M059J (cell line): ENCODE measurements at places on chromosomes 3 and 15.
A peak's percentile ranks its signal among the peaks of the same experiment; 100 is the strongest.

GRCh38 chr3:126832933-126833332, 128.9 kb downstream of the CHCHD6 start:
- DNase-seq = no peak

DNA sequence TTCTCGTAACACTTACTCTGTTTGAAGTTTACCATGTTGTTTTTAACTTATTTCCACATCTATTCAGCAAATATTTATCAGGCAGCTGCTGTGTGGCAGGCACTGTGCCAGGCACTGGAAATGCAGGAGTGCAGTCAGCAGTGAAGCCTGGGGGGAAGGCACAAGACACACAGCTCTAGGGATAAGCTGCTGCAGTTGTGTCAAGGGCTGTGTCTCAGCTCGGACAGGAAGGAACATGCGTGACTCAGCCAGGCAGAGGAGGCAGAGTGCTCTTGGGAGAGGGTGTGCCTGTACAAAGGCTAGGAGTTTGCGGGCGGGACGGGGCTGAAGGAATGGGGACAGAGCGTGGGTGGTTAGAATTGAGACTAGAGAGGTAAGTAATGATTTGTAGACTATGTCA, 24.7 kb downstream of the LYSMD4 start:
- DNase-seq = peak; percentile 78

DNA sequence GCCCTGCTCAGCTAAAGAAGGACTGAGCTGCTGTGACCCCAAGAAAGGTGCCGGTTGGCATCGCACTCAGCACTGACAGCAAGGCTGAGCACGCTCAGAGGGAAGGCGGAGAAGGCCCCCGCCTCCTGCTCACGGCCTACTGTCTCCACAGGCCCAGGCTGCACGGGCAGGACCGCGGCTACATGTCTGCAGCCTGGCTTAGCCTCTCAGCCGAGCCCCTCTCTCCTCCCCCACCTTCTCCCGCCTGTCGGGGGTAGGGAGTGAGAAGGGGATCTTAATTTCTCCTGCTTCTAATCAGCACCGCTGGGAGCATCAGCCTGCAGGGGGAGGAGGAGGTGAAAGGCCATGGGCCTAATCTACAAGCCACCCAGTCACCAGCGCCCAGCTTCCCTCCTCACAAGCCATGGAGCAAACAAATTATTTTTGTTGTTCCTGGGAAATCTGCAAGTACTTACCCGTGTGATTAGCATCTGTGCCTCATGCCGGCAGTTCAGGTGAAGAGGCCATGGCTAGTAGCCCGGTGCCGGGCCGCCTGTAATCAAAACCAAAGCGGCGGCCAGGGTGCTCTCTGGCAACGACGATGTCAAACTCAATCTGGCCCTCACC, 68.1 kb downstream of the EPHB3 start:
- no peak for DNase-seq

- no peak for DNase-seq
Measured at GRCh38 chr3:122973893-122974615, 53.5 kb downstream of the SEMA5B start.

DNA sequence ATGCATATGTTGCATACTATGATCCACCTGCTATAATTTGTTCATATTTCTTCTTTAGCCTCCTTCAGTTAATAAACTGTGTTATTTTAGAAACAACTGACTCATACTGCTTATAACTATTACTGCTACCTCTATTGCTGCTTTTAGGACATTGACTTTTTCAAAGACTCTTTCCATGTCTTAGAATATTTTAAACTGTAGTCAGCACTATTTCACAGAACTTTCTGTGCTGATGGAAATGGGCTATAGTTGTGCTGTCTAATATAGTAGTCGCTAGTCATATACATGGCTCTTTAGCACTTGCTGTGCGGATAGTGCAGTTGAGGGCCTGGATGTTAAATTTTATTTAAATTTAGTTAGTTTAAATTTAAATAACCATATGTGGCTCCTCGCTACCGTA, 55.6 kb downstream of the NEK11 start:
- DNase-seq = no peak

- DNase-seq = peak; percentile 11
Measured at GRCh38 chr3:69288161-69288895, 97.6 kb downstream of the FRMD4B start.

DNA sequence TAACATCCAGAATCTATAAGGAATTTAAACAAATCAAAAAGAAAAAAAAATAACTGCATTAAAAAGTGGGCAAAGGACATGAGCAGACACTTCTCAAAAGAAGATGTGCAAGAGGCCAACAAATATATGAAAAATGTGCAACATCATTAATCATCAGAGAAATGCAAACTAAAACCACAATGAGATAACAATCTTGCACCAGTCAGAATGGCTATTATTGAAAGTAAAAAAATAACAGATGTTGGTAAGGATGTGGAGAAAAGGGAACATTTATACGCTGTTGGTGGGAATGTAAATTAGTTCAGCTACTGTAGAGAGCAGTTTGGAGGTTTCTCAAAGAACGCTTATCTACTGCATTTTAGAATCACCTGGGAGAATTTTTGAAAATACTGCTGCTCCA, 186.1 kb downstream of the OTOL1 start:
- no peak for DNase-seq

GRCh38 chr3:124174476-124174875, 182.6 kb upstream of the ROPN1 start:
- DNase-seq = peak; percentile 24

- no peak for DNase-seq
Measured at GRCh38 chr15:27824841-27825422, 274.2 kb downstream of the OCA2 start.

DNA sequence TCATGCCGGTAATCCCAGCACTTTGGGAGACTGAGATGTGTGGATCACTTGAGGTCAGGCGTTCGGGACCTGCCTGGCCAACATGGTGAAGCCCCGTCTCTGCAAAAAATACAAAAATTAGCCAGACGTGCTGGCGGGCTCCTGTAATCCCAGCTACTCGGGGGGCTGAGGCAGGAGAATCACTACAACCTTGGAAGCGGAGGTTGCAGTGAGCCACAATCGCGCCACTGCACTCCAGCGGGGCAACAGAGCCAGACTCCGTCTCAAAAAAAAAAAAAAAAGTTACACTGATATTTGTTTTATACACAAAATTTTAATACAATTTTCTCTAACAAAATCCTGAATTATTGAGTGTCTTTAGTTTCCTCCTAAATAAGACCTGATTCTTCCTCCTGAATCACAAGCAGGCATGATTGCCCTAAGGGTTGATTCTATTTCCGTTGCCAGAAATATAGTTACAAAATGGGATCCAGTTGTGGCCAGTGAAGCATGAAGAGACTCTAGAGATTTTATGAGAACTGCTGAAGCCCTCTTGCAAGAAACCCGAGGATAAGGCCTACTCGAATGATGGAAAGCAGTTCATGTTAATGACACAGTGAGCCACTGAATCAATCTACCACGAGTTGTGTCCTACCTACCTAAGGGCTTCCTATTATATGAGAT, 9.6 kb upstream of the SMARCC1 start:
- DNase-seq = peak; percentile 73

DNA sequence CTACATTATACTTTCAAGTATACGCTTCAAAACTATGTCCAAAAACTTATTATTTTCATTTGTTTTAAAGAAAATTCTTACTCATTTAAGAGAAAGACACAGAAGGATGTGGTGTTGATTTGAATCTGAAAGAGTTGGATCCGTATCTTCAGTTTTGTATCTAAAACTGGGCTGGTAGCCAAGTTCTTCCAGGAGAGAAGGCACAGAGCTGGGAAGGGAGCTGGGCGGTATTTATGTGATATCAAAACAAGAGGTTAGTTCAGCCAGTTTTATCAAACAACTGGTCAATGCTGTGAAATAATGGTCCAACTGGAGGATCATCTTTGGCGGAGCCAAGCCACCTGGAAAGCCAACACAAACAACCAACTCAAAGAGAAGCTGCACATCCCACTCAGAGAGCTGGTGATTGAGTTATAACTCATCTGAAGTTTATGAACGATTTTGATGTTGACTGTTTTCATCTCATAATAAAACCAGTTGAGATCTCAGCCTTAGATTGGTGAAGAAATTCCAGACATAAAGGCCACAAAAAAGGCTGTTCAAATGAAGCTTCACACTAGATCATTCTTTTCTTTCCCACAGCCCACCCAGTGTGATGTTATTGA, 489.6 kb upstream of the RASGRP1 start:
- DNase-seq = peak; percentile 50

GRCh38 chr3:16801698-16802097, 83.1 kb upstream of the PLCL2 start:
- DNase-seq = peak; percentile 40

DNA sequence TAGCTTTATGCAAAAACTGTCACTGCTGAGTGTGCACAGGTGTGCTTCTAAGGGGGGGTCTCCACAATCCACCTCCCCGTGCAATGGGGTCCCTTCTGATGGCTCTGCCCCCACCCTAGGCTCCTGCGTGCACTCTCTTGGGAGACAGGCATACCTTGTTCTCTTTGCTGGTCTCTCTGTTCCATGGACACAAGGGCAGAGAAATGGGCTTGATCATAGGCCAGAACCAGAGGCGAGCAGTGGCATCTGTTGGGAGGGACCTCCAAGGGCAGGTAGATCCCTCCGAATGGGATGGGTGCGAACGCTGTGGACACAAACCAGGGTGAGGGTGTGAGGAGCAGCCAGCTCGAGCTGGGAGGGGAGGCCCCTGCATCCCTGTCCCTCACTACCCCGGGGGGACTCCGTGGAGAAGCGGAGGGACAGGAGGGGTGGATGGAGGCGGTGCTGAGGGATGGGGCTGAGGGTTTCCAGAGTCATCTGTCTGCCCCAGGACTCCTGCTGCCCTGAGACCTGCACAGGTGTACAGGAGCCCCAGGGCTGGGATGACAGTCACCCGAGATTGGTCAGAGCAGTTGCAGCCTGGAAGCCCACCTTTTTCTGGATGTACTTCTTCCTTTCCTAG, 175.0 kb downstream of the KLF13 start:
- DNase-seq = no peak

GRCh38 chr3:189288348-189289235, 116.8 kb downstream of the TPRG1 start:
- DNase-seq = no peak

DNA sequence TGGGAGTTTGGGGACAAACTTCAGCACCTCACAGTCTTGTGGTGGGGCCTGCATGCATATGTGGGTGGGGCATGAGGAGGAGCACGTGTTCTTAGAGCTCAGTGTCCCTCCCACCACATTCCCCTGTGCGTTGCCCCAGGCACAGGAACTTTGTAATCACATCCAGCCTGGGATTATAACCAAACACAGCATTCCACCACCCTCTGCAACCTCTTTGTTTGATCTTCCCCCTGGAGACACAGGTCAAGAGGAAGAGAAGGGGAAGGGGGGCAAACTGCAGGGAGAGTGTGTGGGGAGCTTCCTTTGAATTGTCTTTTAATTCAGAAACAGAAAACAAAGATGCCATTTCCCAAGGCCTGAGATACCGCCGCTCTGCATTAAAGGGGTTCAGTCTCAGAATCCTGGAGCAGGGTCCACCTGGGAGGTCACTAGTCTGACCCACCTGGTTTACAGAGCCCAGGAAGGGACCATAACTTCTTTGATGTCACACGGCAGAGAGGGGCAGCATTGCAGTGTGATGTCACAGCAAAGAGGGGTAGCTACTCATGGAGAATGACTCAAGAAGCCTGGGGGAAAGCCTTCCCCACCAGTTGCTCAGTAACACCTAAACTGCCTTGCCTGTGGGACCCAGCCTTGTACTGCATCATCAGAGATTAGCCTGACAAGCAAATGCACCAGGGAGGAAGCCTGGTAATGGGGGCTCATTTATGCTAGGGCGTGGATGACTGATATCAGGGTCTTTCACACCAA, 106.3 kb upstream of the RNU6-1 start:
- DNase-seq = peak; percentile 92

DNA sequence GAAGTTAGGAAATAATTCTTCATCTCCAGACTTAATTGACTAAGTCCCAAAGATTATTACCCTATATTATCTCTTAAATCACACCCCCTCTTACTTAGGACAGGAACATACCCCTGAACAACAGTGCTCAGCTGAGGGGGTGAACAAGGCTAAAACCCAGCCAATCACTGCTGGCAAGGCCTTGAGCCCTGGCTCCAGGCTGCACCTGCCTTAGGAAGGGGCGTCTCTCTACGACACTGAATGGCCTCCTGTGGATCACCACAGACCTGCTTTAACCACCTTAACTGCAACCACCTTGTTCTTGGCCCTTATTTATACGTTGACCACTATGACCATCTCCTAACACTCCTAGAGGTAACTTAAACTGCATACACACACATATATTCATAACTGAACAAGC, 267.4 kb upstream of the THBS1 start:
- DNase-seq = no peak

DNA sequence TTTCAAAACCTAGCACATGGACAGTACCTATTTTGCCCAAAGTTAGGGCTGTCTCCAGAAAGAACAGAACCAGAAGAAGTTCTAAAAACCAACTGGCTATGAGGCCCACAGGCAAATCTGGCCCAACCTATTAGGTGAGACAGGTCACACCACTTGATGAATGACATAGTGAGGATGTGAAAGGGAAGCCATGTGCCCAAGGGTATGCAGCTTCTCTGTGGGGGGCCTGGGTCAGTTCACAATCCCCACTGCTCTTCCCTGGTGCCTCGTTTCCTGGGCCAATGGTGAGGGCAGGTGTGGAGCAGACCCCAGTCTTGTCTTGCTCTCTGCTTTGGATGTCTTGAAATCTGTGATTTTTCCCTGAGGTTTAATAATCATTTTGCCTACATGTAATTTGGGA, 8.9 kb downstream of the INSYN1 start:
- no peak for DNase-seq

DNA sequence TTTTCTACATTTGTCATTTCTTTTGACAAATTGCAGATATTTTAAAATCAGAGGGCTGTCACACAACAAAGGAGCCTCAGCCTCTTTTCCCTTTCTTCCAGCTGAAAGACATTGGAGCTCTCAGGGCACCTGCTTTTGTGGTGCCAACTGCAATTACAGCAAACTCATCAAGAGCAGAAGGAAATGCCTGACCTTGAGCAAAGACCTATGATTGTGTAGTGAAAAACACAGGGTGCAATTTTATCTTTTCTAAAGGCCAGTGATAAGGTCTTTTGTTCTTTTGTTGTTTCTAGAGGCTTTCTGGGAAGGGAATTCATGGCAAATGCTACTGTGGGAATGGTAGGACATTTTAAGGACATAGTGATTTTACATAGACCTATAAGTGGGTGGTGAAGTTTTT, 214.3 kb downstream of the OXSM start:
- no peak for DNase-seq

DNA sequence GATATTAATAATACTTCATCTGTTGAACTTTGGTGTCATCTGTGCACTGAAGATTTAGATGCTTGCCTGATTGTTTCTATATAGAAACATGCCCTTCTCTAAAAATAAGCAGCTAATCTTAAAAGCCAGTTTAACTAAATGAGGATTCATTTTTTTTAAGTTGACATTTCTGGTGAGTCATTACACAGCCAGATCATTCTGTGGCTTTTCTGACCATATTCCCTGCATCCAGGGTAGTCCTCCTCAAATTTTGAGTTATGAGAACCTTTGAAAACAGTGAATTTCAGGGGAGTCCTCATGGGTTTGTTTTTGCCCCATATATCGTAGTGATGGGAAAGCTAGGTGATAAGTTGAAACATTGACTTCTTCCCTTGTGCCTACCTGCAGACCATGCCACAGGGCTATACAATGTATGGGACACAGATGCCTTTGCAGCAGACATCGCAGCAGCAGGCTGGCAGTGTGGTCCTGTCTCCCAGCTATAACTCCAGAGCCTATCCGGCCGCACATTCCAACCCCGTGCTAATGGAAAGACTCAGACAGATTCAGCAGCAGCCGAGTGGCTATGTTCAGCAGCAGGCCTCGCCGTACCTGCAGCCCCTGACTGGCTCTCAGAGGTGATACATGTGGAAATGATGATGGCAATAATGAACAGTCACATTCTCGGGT, 26.5 kb upstream of the P2RY12 start:
- DNase-seq = peak; percentile 65
